Lower leg skin (tissue), 4 donors: ENCODE measurements at places on chromosomes 7 and 10. TPM values are rescaled to one million over a fixed set of nuclear protein-coding genes. Genes with fewer than 3 reads are reported as not detected.
A peak's percentile ranks its signal among the peaks of the same experiment; 100 is the strongest.

The ZNF277 gene
- total RNA-seq = 28.3 TPM

The FAM241B gene
- total RNA-seq = 1.1 TPM

The PRR15 gene
- total RNA-seq = 0.67 TPM

The CYP2C9 gene
- total RNA-seq = not detected

- no peak for DNase-seq
Observed at GRCh38 chr10:108791794-108792474, 1131.4 kb downstream of the XPNPEP1 start.

DNA sequence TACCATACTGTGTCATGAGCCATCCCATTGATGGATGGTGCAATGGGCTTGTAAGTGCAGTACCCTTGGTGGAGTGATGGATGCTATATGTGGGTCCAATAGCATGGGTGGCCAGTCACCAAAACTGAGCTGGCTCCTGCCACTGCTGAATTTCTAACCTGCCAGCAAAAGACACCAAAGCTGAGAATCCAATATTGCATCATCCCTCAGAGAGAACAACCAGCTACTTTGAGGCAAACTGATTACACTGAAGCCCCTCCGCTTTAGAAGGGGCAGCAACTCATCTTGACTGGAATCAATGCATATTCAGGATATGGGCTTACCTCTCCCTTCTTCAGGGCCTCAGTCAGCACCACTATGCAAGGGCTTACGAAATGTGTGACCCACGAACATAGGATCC, 211.6 kb downstream of the DGKI start:
- no peak for DNase-seq

GRCh38 chr10:118506671-118507590, 88.5 kb downstream of the PRLHR start:
- DNase-seq = no peak

DNA sequence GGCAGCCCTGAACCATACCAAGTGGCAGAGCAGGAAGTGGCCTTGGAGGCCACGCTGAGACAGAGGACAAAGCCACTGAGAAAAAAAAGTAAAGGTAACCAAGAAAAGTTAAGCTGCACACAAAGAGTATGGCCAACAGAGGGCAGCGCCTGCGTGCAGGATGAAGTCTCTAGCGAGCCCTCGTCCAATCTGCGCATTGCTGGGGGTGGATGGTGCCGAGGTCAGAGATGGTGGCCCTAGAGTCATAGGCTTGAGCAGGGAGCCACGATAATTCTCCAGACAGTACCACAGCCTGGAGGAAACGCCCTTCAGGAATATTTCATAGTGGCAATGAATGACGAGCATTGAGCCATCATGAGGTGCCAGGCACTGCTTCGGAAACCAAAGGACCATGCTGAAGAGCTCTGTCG, 9.7 kb downstream of the ATP6V0E2 start:
- DNase-seq = peak; percentile 86

DNA sequence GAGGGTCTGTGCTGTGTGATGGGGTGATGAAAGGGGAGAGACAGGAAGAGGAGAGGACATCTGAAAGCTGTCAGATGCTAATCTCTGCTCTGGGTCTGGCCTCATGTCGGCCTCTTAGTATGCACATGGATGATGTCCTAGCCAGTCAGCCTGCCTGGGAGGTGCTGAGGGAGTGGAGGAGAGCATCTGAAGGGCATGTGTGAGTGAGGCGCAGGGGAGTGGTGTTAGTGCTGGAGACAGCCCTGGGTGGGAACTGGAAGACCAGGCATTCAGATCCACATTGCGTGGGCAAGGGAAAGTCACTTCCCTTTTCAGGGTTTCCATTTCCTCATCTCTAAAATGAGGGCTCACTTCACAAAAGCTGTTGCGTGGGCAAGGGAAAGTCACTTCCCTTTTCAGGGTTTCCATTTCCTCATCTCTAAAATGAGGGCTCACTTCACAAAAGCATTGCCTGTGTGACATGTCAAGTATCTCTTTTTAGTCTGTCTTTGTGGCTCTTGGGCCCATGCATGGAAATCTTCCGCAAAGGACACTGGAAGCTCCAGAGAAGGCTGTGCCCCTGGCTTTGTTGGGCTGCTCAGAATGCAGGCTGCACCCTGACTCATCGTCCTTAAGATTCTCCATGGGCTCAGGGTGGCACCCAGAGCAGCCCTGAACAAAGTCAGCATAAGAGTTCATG, 10.0 kb downstream of the SFTPD start:
- DNase-seq = peak; percentile 46

DNA sequence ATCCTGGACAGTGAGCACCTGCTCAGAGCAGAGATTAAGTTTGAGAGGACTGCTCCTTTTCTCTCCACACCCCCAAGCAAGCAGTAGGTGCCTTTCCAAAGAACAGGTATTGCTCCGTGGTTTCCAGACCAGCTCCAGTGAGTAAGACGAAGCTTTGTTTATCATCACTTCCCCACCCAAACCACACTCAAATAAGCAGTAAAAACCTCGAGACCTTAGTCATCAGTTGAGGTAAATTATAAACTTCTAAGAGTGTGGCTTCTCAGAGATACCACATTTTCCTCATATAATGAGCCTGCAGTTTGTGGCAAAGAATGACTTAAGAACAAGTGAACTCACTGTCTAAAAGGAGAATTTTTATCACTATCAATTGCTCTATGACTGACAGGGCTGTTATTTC, 50.0 kb upstream of the GRB10 start:
- no peak for DNase-seq

GRCh38 chr10:97278491-97278989, 13.9 kb downstream of the ARHGAP19 start:
- DNase-seq = no peak

DNA sequence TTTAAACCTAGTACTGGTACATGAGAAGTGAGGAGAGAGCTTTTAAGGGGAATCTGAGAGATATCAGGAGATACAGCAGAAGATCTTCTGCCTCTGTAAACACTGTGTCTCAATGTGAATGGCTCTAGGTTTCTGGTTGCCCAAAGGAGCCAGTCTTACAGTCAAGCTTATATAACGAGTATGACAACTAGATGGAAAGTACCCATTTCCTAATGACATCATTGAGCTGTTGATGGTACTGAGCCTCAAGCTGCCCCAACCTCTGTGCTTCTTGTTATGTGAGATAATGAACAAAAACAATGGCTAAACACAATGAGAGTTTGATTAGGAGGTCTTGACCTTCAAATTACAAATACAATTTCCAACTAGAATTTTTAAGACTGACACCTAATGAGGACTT, 451.5 kb downstream of the SORCS1 start:
- no peak for DNase-seq

GRCh38 chr10:68871731-68872342, 29.3 kb upstream of the DDX50 start:
- DNase-seq = no peak

- DNase-seq = no peak
Observed at GRCh38 chr7:132191418-132191817, 384.9 kb downstream of the PLXNA4 start.

GRCh38 chr10:28523725-28524252, 9.1 kb upstream of the WAC start:
- no peak for DNase-seq

GRCh38 chr7:41447450-41448042, 255.3 kb downstream of the INHBA start:
- DNase-seq = no peak

DNA sequence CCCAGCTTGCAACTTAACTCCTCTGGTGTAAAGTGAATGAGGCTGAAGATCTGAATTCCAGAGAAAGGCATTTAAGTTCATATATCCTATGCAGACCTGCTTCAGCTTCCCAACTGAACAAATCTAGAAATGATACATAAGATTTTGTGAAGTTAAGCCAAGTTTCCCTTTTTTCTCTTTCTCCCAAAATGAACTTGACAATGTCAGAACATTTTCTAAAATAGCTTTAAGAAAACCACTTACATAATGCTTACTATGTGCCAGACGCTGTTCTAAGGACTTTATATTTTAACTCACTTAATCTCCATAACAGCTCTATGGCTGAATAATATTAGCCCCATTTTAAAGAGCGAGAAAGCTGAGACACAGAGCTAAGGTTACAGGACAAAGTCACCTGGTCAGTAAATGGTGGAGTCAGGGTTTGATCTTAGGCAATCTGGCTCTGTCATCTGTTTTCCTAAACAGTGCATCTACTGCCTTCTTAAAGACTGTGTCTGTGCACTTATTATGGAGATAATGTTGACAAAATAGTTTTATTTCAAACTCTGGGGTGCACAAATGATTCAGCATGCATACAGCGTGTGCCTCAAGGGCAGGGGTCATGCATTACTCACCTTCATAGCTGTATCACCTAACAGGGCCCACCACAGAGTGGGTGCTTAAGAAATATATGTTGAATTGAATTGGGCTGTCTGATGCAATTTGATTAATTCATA, 66.8 kb downstream of the RHOBTB1 start:
- DNase-seq = no peak

DNA sequence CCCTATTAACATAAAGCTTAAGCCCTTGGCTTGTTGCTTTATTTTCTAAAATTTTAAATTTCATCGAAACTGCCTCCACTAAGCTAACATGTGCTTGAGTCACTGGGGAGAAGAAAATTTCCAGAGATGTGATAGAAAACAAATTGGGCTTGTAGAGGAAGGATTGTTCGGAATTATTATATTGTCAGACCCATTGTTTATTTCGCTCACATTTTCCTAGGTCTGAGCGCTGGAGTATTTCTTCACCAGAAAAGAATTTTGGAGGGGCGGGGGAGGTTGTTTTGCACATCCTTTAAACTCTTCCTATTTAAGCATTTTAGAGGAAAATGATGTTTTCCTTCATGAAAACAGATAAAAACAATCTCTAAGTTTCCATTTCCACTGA, 29.1 kb downstream of the CELF2 start:
- peak; percentile 28 for DNase-seq
